ENCODE measurements at places on chromosomes 1 and 21. TPM values are rescaled to one million over a fixed set of nuclear protein-coding genes. Genes with fewer than 3 reads are reported as not detected.
A peak's percentile ranks its signal among the peaks of the same experiment; 100 is the strongest.

- no peak for DNase-seq
Measured at GRCh38 chr1:161915051-161915503, 108.6 kb downstream of the OLFML2B start.

GRCh38 chr1:220887202-220887519, 7.9 kb downstream of the HLX start:
- no peak for DNase-seq

- no peak for DNase-seq
Measured at GRCh38 chr1:100750005-100750885, 30.7 kb downstream of the VCAM1 start.

- DNase-seq, result no peak
Measured at GRCh38 chr1:50812346-50812745, 147.7 kb downstream of the FAF1 start.

DNA sequence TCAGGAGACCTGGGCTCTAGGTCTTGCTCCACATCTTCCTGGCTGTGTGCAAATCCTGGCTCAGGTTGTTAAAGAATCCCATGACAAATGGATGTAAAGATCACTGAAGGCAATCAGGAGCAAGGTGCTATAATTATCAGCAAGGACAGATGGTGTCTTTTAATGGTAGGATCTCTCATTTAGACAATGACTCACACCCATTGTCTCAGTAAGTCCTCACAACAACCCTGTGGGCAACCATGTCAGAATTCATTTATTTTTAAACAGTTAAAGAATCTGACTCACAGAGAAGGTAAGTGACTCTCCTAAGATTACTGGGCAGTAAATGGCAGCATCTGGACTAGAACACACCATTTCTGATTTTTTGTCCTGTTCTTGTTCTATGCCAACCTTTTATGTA, 32.8 kb downstream of the RNASEL start:
- DNase-seq, result no peak

DNA sequence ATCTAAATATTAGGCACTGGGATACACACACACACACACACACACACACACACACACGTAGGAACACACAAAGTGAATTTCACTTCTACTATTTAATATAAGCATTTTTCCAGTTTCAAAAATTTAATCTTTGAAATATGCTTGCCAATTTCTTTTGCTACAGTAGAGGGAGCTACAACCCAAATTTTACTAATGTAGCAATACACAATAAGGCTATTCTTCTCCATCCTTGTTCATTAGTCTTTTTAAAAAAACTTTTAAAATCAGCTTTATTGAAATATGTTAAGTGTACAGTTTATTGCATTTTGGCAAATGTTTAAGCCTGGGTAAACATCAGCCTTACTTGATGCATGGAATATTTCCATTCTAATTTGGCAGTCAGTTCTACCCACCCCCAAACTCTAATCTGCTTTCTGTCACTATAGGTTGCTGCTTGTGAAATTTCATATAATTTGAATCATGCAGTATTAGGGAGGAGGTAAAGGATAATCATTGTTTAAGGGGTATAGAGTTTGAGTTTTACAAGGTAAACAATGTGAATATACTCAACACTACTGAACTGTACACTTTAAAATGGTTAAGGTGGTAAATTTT, 93.0 kb upstream of the TENT5C start:
- no peak for DNase-seq

GRCh38 chr21:25107708-25108107, 499.6 kb downstream of the MRPL39 start:
- DNase-seq, result no peak

GRCh38 chr1:224168859-224169380, 14.1 kb upstream of the DEGS1 start:
- DNase-seq, result no peak

GRCh38 chr1:34441259-34442069, 264.8 kb downstream of the C1orf94 start:
- no peak for DNase-seq

GRCh38 chr1:23799570-23800399, 769 bp downstream of the GALE start:
- peak; percentile 52 for DNase-seq

GRCh38 chr1:23567996-23568607, 8.8 kb upstream of the ID3 start:
- peak; percentile 45 for DNase-seq

- peak; percentile 77 for DNase-seq
Measured at GRCh38 chr21:33947451-33948095, 32.0 kb upstream of the ATP5PO start.

DNA sequence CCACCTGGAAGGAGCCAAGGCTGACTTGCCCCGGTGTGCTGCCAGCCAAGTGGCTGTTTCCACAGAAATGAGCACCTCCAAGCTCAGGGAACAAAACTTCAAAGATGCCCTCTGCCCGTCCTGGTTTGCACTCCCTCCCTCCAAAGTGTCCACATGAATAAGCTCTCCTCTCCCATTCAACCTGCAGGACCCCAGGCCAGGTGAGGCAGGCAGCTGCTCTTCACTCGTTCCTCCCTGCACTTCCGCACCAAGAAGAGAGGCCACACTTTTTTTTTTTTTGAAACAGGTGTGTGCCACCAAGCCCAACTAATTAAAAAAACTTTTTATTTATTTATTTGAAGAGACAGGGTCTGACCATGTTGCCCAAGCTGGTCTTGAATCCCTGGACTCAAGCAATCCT, 18.5 kb upstream of the CLIC4 start:
- DNase-seq, result no peak

GRCh38 chr1:76101548-76101947, 27.0 kb downstream of the ST6GALNAC3 start:
- no peak for DNase-seq

- no peak for DNase-seq
Measured at GRCh38 chr1:8472668-8473067, 154.8 kb downstream of the SLC45A1 start.

DNA sequence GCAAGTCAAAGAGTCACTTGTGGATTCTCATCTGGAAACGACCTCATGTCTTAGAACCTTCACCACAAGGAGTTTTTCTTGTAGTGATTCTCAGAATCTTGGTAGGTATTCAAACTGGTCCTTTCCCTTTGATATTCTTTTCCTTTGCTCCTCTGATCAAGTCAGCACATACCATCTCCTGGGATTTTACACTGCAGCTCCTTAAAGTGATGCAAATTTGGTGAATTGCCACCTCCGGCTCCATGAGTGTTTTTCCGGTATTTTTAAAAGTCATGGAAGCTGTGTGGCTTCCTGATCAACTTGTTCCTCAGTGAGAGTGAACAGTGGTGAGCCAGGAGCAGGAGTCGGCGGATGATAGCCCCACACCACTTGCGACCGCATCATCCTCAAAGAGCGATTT, 182.1 kb upstream of the DAB1 start:
- DNase-seq, result no peak

- no peak for DNase-seq
Measured at GRCh38 chr21:31830701-31831100, 42.1 kb upstream of the HUNK start.

DNA sequence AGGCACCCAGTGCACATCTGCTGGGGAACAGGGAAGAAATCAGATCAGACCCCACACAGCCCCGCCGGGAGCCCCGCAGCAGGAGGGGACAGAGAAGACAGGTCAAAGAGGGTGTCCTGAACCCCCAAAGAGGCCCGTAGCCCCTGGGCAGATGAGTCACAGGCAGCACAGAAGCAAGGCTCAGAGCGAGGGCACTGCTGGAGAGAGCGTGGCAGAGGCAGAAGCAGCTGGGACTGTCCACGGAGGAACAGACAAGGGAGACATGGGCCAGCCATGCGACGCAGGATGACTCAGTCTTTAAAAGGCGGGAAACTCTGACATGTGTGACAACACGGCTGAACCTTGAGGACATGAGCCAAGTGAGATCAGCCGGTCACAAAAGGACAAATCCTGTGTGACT, 14.5 kb upstream of the PRDM16 start:
- DNase-seq, result no peak

DNA sequence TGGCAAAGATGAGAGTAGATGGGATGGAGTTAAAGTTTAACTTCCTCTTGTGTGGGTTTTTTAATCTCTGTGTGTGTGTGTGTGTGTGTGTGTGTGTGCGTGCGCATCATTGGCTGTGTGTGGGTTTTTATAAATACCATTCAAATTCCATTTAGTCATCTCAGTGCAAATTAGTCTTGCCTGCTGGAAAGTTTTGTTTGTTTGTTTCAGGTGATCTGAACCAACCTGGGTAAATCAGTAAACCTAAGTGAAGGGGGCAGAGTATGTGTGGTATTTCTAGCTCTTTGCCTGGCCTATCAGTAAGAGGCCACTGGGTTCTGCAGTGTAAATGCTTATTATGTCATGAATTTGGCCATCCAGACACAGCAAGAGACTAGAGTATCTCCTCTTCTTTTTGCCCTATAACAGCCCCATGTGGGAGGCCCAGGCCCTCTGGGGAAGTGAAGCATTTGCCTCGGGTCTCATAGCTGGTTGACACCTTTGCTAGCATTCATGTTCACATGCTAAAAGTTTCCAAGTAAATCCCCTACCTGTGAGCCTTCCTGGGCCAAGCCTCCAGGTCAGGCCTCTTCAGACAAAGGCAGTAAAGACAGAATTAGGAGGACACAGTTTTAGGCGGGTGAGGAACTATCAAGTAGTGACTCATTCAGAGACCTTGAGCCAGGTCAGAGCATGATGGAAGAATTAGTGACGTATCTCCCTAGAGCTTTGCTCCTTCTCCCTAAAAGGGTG, 14.7 kb downstream of the INTS3 start:
- no peak for DNase-seq

GRCh38 chr1:40404670-40405462, 31.3 kb downstream of the SMAP2 start:
- DNase-seq, result no peak

GRCh38 chr1:204350857-204351573, 8.7 kb downstream of the PLEKHA6 start:
- DNase-seq, result peak; percentile 81

DNA sequence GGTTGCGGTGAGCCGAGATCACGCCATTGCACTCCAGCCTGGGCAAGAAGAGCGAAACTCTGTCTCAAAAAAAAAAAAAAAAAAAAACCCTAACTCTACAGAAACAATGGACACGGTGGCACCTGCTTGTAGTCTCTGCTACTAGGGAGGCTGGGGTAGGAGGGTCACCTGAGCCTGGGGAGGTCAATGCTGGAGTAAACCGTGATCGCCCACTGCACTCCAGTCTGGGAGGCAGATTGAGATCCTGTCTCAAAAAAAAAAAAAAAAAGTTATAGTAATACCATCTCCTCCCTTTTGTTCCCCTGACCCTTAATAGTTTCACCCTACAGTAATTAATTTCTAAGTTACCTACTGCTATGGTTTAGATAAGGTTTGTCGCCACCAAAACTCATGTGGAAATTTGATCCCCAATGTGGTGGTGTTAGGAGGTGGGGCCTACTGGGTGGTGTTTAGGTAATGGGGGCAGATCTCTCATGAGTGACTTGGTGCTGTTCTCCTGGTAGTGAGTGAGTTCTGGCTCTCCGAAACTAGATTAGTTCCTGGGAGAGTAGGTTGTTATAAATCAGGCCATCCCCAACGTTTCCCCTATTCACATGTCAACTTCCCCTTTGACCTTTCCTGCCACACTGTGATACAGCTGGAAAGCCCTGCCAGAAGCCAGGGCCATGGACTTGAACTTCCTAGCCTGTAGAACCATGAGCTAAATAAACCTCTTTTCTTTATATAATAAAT, 9.8 kb downstream of the FBXO42 start:
- DNase-seq, result no peak

GRCh38 chr1:241163363-241163762, 193.6 kb downstream of the RGS7 start:
- DNase-seq, result no peak

DNA sequence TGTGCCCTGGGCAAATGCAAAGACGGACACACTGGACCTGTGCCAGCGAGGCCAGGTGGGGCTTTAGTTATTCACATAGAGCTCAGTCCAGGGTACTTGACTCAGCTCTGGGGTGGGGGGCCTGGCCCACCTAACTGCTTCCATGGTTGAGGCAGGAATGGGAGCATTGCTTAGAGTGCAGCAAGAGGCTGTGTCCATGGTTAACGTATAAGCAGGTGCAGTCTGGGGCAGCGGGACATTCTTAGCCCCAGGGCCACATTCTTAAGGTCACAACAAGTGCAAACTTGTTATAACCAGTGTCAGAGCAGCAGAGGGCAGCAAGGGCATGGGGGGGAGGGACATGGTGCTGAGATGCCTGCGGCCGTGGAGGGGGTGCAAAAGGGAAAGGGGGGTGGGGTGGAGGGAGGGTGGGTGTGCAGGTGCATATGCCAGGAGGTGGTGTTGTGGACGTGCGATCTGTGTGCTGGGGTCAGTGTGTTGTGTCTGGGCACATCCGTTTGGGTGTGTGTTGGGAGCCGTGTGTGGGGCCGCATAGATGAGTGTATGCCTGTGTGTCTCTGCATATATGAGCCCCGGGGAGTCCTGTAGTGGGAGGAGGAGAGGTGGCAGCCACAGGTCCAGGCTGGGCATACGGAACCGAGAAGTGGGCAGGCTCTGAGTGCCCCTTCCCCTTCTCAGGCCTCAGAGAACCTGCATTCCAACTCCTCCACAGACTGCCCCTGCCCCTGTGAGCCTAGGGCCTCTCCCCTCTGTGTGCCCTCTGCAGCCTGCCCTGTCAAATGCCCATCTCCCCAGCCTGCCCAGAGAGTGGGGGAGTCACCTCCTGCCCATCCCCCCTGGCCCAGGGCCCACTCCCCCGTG, 8.4 kb downstream of the KCNJ10 start:
- no peak for DNase-seq

- no peak for DNase-seq
Measured at GRCh38 chr1:159088050-159088449, 11.5 kb upstream of the AIM2 start.

- no peak for DNase-seq
Measured at GRCh38 chr1:7422081-7422480, 349.0 kb upstream of the VAMP3 start.

GRCh38 chr1:80666073-80666472, 1134.7 kb upstream of the ADGRL2 start:
- DNase-seq, result no peak

DNA sequence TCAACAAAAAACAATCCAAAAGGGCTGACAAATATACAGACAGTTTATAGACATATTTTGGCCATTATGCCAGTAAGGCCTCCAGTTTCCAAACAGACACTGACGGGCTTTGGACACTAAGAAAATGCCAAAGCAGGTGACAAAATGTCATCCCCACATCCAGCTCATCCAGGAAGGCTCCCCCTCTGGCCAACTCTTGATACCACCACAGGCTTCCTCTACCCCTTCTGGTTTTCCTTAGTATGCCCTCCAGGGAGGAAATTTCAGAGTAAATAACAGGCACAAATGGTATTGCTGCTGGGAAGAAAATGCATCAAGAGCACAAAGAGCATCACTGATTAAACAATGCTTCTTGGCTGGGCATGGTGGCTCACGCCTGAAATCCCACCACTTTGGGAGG, 225.3 kb downstream of the VAV3 start:
- DNase-seq, result no peak

The LAPTM5 gene
- polyA plus RNA-seq, result 4.3 TPM

The SAMD13 gene
- 6.8 TPM for polyA plus RNA-seq

The NTRK1 gene
- polyA plus RNA-seq, result 0.07 TPM

The SPATA21 gene
- polyA plus RNA-seq, result 0.52 TPM

The PALMD gene
- polyA plus RNA-seq, result 130 TPM

The MTOR gene
- 24.0 TPM for polyA plus RNA-seq

The HFM1 gene
- polyA plus RNA-seq, result 0.46 TPM

The SPRR2F gene
- not detected for polyA plus RNA-seq

The CELA2B gene
- not detected for polyA plus RNA-seq

The B3GALT2 gene
- polyA plus RNA-seq, result 0.03 TPM

The LDLRAD1 gene
- not detected for polyA plus RNA-seq

The LDLRAP1 gene
- 5.6 TPM for polyA plus RNA-seq

The GJA8 gene
- polyA plus RNA-seq, result not detected

The MANEAL gene
- 3.7 TPM for polyA plus RNA-seq
